ENCODE measurements at places on chromosomes 2 and 18. TPM values are rescaled to one million over a fixed set of nuclear protein-coding genes. Genes with fewer than 3 reads are reported as not detected.

SNED1 gene
- 17.3 TPM for total RNA-seq

AGPS gene
- total RNA-seq, result 17.2 TPM

ATG9A gene
- 63.1 TPM for total RNA-seq

EFEMP1 gene
- total RNA-seq, result 86.2 TPM

SERPINE2 gene
- total RNA-seq, result 5.6 TPM

GRCh38 chr2:12809526-12809925, 92.8 kb downstream of the TRIB2 start:
- DNase-seq, result no peak

DNA sequence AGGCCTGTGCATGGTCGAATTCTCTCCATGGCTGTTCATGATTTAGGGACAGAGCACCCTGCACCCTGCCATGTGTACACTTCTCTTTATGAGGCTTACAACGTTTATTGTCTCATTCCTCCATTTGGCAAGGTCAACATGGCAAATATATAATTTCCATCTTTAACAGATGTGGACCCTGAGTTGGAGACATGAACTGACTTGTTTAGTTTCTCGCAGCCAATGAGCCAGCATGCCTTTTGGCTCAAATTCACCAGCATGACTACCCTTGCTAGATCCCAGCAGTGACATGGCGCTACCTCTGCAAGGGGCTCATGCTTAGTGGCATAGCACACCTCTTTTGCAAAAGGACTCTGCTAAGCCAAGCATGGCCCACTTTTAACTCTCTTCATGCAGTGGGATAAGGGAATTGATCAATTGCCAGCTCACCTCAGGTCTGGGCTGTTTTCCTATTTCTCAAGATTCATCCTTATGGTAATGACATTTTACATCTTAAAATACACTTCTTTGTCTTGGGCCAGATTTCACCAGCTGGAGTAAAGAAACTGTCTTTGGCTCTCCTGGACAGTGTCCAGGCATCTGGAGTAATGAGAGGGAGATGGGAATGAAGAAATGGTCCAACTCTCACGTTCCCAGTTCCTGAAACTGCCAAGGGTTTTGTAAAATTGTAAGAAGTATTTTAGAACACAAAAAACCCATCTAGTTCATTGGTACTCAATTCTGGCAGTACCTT, 159.5 kb downstream of the SETBP1 start:
- DNase-seq, result no peak

- no peak for DNase-seq
Measured at GRCh38 chr2:23506531-23507266, 121.7 kb downstream of the KLHL29 start.

GRCh38 chr2:12326449-12327190, 390.1 kb upstream of the TRIB2 start:
- DNase-seq, result no peak

DNA sequence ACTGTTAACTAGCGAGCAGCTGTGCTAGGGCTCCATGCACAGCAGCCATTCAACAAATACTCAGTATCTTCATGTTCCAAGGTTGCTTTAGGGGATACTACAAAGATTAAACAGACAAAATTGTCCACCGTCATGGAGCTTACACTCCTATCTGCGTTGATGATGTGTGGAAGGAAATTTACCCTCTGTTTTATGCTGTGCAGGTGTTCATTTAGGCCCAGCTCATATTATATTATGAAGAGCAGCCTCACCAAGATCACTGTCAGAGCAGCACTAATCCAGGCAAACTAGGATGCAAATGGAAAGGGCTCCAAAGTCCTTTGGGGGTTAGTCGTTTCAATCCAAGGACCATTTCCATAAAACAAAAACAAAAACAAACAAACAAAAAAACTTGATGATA, 13.4 kb upstream of the WIPF1 start:
- no peak for DNase-seq

- no peak for DNase-seq
Measured at GRCh38 chr2:64111426-64111825, 32.8 kb downstream of the PELI1 start.

- no peak for DNase-seq
Measured at GRCh38 chr2:10647886-10648605, 41.7 kb downstream of the NOL10 start.

- no peak for DNase-seq
Measured at GRCh38 chr2:81661081-81661480, 1356.5 kb upstream of the LRRTM1 start.

DNA sequence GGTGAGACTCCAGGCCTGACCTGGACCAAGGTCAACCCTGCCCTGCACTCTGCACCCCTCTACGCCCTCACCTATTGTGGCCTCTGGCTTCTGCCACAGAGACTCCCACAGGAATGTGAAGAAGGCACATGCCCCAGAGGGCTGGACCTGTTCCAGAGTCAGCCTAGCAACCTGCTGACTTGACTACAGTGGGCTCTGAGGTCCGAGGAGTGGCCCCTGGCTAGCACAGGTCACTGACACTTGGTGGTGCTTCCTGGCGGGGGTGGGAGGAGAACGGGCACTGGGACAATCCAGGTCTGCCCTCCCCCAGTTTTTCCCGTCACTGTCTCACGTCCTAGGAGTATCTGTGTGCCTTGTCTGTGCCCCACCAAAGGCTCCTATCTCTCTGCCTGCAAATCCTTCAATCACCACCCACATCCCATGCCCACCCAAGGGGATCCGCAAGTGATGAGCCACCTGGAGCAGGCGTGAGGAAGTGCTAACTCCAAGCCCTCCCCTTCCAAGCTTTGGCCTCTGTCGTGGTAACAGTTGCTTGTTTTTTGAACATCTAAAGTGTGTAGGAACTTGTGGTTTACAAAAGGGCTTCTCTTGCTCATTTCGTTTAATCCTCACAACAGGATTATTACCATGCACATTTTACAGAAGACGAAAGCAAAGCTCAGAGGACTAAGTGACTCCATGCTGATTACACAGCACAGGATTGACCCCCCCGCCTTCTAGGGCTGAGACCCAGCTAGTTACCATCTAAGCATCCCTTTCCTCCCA, 86.2 kb downstream of the MCFD2 start:
- no peak for DNase-seq
